Activated T-cell treated with anti-CD3 and anti-CD28 coated beads for 1 hour (primary cell): ENCODE measurements at places on chromosomes 2 and 18.

- DNase-seq: no peak
These were observed 243.9 kb downstream of the AFF3 start for GRCh38 chr2:99898336-99899048.

DNA sequence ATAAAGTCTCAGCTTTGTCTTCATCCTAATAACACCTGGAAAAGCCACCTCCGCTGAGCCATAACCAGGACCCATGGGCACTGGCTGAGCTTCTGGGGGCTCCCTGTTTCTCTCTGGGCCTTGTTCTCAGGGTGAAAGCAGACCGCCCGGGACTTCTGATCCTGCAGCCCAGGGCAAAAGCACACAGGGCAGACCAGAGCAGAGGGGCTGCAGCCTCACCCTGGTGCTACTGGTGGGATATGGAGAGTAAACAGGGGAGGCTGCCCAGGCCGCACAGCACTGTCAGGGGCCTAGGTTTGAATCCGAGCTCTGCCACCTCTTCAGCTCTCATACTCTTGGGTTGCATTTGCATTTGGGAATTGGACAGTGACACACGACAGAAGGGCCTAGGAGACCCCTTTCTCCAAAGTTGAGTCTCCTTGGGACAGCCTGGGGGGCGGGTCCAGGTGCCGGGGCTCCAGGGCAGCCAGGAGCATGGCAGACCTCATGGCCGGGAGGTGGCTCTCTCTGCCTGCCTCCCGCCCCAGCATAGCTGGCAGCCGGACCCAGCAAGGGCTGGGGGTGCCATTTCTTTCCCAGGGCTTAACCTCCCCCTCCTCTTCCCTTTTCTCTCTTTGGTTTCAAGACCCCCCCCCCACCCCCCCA is 164.9 kb downstream of the INHBB start:
- no peak for DNase-seq

DNA sequence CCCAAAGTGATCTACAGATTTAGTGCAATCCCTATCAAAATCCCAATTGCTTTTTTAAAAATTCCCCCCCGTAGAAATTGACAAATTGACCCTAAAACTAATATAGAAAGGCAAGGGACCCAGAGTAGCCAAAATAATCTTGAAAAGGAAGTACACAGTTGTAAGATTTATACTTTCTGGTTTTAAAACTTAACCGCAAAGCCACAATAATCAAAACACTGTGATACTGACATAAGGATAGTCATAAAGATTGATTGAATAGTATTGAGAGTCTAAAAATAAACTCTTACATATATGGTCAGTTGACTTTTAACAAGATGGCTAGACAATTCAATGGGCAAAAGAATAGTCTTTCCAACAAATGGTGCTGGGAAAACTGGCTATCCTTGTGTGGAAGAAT is 58.7 kb upstream of the GAREM2 start:
- DNase-seq: no peak

GRCh38 chr2:176514276-176514675 is 245.0 kb downstream of the MTX2 start:
- no peak for DNase-seq

- DNase-seq: no peak
These were observed 602.9 kb downstream of the NYAP2 start for GRCh38 chr2:226002438-226002837.

DNA sequence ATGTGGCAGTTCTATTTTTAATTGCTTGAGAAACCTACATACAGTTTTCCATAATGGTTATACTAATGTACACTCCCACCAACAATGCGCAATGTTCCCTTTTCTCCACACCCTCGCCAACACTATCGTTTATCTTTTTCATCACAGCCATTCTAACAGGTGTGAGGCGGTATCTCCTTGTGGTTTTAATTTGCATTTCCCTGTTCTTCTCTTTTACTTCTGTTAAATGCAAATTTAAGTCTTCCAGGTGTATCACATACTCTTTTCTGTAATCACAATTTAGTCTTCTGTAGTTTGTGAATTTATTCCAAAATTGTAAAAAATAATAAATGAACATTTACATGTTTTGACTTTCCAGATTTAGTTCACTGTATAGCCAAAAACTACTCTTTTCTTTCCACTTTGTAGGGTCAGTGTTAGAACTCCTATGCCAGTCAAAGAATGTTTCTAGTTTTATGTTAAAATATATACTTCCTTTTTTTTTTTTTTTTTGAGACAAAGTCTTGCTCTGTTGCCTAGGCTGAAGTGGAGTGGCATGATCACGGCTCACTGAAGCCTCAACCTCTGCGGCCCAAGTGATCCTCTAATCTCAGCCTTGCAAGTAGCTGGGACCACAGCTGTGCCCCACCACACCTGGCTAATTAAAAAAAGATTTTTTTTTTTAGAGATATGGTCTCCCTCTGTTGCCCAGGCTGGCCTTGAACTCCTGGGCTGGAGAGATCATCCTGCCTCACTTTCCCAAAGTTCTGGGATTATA is 15.4 kb upstream of the ACYP2 start:
- DNase-seq: no peak

DNA sequence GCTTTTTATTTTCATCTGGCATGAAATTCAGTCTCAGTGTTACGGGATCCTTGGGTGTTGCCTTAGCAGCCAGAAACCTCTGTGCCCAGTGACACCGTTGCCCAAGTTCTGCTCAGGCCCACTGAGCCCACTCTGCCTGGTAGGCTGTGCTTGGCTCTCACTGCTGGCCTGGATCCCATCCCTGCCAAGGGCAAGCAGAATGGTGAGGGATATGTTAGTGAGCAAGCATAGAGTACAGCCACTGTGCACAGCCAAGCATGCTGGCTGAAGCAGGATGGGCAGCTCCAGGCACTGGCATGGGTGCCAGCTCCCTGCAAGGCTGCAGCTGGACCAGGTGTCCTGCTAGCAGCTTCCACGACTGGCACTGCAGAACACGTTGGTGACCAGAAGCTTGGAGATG is 194.7 kb upstream of the TFPI start:
- no peak for DNase-seq

DNA sequence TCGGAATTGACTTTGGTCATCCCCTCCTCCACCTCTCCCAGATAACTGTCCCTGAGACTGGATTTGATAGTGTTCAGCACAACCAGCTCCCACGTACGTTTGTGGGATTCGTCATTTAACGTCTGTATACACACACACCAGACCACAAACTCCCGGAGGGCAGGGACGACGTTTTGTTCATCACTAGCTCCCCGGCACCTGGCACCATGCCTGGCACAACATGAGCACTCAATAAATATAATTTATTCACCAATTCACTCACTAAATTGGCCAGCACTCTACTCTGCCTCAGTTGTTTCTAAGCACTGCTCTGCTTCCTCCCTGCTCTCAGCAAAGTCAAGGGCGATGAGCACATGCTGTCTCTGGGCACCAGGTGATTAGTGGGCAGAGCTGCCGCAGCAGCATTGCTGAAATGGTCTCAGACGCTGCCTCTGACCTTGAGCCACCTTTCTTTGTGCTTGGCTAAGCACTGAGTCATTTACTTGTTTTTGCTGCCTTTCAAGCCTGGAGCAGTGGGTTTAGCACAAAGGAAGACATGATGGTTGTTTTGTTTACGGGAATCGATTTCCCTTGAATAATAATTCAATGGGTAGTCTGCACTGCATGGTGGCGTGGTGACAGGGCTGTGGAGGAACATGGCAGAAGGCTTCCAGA is 19.3 kb upstream of the LOXHD1 start:
- DNase-seq: no peak

- no peak for DNase-seq
These were observed 32.6 kb downstream of the ALPK2 start for GRCh38 chr18:58596265-58596681.

DNA sequence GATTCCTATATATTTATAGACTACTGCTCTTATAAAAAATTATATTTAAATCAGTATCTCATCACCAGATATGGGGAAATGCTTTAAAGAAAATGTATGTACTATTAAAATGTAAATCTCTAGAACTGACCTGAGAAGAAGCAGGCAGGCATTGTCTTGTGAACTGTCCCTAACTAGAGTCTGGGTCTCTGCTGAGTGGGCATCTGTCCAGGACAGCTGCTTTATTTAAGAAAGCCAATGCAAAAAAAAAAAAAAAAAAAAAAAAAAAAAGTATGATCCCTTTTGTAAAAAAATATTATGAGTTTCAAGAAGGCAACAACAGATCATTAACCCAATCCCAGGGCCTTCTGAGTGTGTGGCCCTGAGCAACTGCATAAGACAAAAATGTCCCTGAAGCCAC is 66.0 kb downstream of the PAX3 start:
- no peak for DNase-seq
